ENCODE measurements at places on chromosomes 16 and 17.

DNA sequence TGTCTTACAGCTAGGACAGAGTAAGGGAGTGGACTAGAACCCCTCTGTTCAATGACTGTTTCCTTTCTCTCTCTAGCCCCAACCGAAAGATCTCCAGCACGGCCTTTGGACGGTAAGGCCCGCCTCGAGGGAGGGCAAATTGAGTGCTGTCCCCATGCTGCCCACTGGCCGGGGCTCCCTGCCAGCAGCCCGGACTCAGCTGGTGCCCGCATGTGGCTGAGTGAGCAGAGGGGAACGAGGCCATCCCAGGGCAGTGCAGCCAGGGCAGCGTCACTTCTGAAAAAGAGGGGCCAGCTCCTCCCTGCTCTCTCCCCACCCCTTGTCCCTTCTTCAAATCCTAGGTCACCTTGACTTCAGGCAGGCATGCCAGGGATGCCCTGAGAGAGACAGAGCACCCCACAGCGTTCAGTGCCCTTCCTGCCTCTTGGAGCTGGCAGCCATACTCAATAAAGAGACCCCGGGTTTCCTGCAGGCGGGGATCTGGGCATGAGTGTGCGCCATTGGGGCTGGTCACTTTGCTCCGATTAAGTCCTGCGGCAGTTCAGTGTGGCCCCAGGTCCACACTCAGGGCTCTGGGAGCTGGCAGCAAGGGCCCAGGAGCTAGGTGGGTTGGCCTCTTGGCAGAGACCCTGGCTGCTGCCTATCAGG is 130.9 kb downstream of the RAB11FIP4 start:
- no peak for DNase-seq

DNA sequence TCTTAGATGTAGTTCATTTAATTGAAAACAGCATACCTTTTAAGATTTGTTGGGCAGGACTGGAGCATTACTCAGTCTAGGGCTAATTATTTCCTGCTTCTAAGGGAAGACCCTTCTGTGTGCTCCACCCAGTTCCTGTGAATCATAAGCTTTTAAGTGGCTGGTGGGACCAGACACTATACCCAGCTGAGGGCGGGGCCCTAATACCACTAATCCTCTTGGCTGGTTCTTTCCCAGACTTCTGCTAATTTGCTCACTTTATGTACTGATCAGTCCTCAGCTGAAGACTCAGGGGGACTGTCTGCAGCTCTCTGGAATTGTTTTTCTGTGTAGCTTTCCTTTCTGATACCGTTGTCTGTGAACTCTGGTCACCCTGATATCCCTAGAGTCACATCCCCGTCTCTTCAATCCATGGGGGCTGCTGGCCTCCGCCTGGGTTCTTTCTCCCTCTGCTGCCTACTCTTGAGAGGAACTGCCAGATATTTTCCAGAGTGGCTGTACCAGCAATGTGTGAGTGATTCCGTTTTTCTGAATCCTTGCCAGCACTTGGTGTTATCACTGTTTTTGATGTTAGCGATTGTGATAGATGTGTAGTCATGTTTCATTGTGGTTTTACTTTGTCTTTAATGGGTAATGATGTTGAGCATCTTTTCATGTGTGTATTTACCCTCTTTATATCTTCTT is 35.1 kb downstream of the MFSD11 start:
- DNase-seq = peak; percentile 65

- no peak for DNase-seq
Measured at GRCh38 chr17:50057521-50057991, 1.6 kb downstream of the ITGA3 start.

GRCh38 chr16:54411544-54411943 is 125.0 kb upstream of the IRX3 start:
- DNase-seq = no peak

GRCh38 chr16:25834101-25834500 is 142.3 kb downstream of the HS3ST4 start:
- no peak for DNase-seq

- DNase-seq = no peak
Measured at GRCh38 chr17:77381731-77382130, 241.0 kb downstream of the SEC14L1 start.

DNA sequence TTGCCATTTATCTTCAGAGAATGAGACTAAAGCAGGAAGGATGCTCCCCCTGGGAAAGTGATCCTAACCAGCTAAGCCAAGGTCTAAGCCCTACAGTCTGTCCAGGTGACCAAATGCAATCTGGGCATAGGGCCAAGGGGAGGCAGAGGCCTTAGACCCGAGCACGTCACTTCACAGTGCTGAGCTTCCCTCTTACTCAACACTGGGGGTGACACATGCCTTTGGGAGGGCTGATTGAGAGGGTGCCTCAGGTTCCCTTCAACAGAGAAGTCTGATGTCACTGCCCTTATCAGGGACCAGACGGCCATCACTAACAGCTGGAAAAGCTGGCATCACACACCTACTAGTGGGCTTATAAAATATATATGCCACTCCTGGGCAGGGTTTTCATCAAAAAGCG is 4.0 kb downstream of the CIAO2B start:
- DNase-seq = no peak

DNA sequence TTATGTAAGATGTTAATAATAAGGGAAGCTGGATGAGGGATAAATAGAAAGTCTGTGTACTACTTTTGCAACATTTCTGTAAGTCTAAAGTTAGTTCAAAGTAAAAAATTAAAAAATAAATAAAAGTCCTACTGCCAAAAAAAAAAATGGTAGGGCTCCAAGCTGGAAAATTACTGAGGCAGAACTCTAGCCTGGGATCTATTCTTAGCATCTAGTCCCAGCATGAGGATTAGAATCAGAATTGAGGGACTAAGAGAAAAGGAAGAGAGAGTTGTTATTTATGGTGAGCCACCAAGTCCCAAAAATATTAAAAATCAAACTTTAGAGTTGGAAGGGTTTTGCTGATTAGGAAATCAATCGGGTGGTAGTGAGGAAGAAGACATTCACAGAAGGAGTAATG is 110.3 kb downstream of the CYB561 start:
- DNase-seq = no peak

GRCh38 chr16:88739139-88739976 is 33.1 kb downstream of the CTU2 start:
- DNase-seq = no peak

GRCh38 chr16:13999071-13999894 is 71.8 kb upstream of the MRTFB start:
- DNase-seq = no peak

DNA sequence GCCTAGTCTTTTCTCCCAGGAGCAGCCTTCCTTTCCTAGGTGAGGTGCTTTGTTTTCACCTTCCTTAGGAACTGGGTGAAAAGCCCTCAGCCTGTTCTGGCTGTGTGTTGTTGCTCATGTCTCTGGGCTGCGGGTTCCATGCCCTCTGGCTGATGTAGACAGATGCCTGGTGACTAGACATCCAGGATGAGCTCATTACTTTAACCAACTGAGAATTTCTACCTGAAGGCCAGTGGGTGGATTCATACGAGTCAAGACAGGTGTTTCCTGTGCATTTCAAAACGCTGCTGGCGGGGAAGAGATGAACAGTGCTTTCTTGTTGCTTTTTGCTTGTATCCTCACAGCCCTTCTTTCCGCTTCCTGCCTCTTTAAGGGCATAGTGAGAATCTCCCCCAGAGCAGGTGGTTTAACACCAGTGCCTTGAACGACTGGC is 22.3 kb downstream of the SAP30BP start:
- peak; percentile 55 for DNase-seq

GRCh38 chr17:63631062-63631461 is 8.8 kb downstream of the MAP3K3 start:
- DNase-seq = no peak

GRCh38 chr17:4087911-4088693 is 54.7 kb downstream of the ZZEF1 start:
- no peak for DNase-seq

- no peak for DNase-seq
Measured at GRCh38 chr17:34312080-34312479, 7.2 kb upstream of the CCL8 start.

DNA sequence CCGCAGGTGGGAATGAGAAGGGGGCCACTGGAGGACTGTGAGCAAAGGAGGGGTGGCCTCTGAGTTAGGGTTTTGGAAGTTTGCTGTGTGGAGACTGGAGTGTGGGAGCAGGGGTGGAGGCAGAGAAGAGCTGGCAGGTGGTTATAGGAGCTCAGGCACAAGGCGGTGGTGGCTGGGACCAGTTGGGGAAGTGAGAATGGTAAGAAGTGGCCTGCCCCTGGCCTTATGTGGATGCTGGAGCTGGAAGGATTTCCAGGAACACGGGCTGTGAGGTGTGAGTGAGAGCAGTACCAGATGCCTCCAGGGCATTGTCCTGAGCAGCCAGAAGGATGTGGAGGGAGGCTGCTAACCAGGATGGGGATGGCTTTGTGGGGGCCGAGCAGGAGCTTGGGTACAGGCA is 277.2 kb downstream of the SNX29 start:
- DNase-seq = no peak

DNA sequence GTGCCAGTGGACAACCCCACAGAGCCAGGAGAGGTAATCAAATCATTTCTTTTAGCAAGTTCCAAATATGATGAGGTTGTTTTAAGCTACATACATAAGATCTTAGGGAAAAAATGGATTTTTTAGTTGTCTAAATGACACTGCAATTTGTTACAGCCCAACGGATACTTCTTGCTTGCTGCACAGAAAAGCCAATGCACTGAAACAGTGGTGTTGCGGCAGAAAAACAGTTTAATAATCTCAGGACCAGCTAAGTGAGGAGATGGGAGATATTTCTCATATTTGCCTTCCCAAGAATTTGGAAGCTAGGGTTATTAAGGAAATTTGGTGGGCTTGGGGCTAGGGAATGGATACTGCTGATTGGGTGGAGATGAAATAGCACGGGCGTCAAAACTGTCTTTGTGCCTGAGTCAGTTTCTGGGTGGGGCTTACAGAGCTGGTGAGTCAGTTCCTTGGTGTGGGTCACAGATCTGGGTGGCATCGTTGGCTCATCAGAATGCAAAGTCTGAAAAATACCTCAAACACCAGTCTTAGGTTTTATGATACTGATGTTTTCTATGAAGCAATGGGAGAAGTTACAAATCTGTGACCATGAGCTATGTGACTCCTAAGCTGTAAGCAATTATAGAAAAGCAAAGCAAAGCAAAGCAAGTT is 255.4 kb downstream of the IRX3 start:
- no peak for DNase-seq

DNA sequence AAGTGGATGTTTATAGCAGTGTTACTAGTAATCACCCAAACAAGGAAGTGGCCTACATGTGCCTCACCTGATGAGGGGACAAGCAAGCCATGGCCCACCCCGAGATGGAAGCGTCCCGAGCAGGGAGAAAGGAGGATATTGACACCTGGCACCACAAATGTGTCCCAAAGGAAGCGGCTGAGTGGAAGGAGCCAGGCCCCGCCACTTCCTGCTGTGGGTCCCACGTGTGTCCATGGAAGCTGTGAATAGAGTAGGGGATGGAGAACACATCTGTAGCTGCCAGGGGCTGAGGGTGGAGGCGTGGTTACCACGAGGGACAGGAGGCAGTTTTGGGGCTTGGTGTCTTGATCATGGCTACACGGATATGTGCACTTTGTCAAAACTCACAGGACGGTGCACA is 49.2 kb downstream of the KCNJ12 start:
- no peak for DNase-seq

GRCh38 chr16:2753733-2754020 is 1.2 kb downstream of the SRRM2 start:
- no peak for DNase-seq

GRCh38 chr17:2181206-2181896 is 122.2 kb downstream of the SMG6 start:
- no peak for DNase-seq

GRCh38 chr16:12601290-12601900 is 202.3 kb downstream of the CPPED1 start:
- no peak for DNase-seq

DNA sequence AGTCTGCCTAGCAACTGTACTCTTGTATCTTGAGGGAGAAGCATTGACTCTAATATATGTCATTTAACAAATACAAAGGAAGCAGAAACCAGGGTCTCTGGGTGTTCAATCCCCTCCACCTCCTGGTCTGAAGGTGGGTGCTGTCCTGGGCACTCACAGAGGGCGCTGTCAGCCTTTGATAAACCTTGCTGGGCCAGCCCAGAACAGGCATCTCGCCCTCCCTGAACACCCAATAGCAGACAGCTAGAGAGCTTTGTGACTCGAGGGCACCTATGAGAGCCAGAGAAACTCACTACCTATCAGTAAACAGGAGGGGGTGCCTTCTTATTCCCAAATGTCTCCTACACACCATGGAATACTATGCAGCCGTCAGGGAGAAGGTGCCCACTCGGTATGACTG is 6.4 kb upstream of the PIPOX start:
- DNase-seq = no peak

- DNase-seq = no peak
Measured at GRCh38 chr16:53502331-53503269, at the start of gene AKTIP. Gene AKTIP, minus strand, starts transcription at chr16:53503209. Its CDS starts 2,950 bp downstream, at chr16:53500259.

GRCh38 chr17:58902322-58902721 is 146.7 kb downstream of the PPM1E start:
- DNase-seq = no peak

- no peak for DNase-seq
Measured at GRCh38 chr16:47342055-47342454, 118.8 kb downstream of the ITFG1 start.

DNA sequence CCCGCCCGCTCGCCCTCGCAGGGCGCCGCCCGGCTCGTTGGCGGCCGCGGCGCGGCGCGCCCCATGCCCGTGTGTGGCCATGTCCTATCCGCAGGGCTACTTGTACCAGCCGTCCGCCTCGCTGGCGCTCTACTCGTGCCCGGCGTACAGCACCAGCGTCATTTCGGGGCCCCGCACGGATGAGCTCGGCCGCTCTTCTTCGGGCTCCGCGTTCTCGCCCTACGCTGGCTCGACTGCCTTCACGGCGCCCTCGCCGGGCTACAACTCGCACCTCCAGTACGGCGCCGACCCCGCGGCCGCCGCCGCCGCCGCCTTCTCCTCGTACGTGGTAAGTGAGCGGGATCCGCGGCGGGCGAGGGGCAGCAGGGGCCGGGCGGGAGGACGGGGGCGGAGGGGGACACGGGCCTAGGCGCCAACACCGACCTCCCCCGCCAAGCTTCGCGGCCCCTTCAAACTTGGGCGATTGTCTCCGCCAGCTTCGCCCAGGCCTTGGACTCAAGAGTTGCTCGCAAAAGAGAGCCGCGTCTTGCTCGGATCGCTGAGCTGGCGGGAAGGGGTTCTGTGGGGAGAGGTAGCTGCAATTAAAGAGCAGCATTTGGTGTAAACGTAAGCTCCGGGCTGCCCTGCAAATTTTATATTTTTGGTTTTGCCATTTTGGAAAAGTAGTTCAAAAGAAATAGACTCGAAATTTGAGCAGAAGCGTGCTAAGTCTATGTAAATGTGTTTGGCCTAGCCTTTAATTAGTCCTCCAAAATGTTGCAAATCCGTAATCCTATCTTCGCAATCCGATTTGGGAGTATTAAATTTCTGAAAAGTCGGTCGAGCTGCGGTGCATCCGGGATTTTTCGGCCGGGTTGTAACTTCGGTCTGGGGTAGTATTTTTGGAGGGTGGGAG is 702 bp downstream of the IRX5 start:
- no peak for DNase-seq

GRCh38 chr17:1232331-1232730 is 37.9 kb upstream of the BHLHA9 start:
- no peak for DNase-seq

DNA sequence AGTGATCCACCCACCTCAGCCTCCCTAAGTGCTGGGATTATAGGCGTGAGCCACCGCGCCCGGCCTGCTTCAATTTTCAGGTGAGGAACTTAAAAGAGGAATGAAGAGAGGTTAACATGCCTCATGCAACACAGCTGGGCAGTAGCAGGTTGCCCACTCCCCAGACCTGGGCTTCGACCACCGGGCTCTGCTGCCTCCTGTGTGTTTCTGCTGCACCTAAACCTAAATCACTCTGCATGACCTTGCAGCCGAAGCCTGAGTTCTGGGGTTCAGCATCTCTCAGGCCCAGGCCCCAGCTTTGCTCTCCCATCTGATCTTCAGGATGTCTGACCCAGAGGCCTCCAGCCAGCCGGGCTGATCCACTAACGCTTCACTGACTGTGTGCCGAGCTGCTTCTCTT is 112.6 kb downstream of the OR1D5 start:
- DNase-seq = no peak

Measured in CD4-positive, alpha-beta T cell treated with Interleukin-15 for 1 hour (primary cell).